ENCODE measurements at places on chromosomes 2 and 18.

GRCh38 chr18:48124857-48125626 lies 194.6 kb upstream of the SMAD2 start:
- DNase-seq, result no peak

GRCh38 chr2:128435576-128436478 lies 117.2 kb upstream of the HS6ST1 start:
- DNase-seq, result no peak

DNA sequence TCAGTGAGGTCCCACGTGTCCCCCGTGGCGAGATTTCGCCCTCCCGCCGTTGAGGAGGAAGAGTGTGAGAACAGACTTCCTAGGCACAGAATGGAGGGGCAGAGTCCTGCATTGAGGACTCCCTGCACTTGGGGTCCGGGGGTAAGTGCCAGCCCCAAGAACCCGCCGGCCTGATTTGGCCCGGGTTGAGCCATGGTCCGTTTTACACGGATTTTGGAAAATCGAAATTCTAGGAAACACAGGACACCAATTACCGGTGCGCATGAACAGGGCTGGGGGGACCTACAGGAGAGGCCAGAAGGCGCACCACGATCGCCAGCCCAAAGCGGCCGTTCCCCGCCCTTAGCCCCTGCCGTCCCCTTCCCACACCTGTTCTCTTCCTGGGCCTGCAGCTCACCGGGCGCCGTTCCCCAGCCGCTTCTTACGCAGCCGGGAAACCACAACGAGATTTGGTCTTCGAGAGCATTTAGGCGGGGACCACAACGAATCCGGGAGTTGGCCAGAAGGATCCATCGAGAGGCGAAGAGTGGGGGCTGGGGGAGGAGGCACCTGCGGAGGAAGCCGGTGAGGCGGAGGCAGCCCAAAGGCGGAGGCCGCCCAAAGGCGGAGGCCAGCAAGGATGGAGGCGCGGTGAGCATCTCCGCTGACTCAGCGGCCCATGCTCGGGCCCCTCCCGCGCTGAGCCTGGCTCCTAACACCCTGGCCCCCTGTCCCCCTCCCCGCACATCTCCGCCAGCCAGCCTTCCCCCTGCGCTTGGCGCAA lies 464 bp upstream of the TLX2 start:
- DNase-seq, result no peak

- peak; percentile 53 for DNase-seq
These were observed 157.4 kb downstream of the LTBP1 start for GRCh38 chr2:33104052-33104623.

DNA sequence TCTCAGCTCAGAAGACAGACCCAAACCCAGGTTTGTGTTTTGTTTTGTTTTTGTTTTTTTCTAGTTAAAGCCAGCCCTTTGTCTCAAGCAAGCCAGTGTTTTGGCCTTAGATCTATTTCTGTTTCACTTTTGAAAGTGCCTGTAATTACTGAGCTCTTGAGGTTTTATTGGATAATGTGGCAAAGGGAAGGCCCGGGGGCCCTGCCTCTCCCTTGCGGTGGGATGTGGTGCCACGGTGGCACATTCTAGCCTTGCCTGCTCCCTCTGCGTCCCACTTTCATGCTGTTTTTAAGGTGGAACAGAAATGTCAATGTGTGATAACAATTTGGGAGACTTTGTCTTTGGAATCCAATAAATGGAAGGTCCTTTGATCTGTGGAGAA lies 2.5 kb downstream of the HPCAL1 start:
- DNase-seq, result no peak

GRCh38 chr2:237321746-237322145 lies 92.2 kb downstream of the COL6A3 start:
- DNase-seq, result no peak

DNA sequence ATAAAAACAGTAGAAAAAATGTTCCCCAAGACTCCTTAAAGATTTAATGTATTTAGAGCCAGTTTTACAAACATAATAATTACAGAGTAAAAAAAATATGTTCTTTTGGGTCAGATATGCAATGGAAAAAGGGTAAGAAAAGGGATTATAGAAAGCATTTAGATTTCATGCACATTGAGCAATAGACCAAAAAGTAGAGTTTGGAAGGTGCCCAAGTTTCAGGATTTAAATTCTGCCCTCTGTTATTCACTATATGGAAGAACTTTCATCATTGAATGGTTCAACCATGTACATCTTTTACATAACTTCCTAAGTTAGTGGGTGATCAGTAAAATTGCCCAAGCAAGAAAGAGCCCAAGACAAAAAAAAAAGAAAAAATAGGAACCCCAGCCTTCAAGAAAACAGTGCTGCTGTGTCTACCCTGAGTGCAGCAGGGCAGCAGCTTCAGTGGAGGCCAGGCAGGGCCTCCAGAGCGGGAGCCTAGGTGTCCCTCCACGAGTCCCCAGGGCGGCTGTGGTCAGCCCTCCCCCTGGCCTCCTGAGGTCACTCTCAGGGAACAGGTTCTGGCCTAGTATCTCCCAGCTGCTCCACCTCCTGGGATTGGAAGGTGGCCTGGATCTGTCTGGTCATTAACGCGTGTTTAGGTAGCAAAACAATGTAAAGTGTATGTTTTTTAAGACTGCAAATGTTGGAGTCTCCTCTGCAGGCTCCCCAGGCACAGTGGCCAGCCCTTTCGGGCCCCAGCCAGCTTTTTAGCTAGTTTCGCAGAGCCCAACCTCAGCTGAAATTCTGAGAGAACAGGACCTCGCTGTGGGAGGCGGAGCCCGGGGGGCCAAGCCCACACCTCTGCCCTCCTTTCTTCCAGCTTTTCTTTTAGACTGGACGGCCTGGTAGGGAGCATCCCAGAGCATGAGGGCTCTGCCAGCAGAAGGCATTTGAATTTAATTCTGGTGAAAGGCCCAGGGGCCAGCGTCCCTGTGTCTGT lies 77.3 kb downstream of the TEX51 start:
- no peak for DNase-seq
